ENCODE measurements at places on chromosomes 7 and 10.

DNA sequence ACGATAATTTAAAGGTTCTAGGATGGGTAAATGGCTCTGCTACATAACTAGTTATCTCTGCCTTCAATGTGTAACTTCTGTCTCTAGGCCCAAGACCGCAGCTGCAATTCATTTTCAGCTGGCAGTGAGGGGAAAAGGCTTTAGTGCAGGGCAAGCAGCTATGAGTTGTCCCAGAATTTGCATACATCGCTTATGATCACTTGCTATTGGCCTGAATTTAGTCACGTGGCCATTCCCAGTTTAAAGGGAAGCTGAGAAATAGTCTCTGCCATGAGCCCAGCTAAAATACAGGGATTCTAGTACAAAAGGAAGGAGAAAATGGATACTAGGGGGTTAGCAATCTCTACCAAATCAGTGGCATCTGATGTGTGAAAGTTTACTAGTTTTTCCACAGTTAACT, 145.8 kb upstream of the IMMP2L start:
- DNase-seq = no peak

- no peak for DNase-seq
Measured at GRCh38 chr10:116427671-116428070, at the start of gene PNLIPRP3. TSS of gene PNLIPRP3 (plus strand) at chr10:116427847. CDS start at chr10:116428013, 166 bp downstream.

GRCh38 chr7:92815412-92815811, 21.0 kb downstream of the CDK6 start:
- DNase-seq = no peak

DNA sequence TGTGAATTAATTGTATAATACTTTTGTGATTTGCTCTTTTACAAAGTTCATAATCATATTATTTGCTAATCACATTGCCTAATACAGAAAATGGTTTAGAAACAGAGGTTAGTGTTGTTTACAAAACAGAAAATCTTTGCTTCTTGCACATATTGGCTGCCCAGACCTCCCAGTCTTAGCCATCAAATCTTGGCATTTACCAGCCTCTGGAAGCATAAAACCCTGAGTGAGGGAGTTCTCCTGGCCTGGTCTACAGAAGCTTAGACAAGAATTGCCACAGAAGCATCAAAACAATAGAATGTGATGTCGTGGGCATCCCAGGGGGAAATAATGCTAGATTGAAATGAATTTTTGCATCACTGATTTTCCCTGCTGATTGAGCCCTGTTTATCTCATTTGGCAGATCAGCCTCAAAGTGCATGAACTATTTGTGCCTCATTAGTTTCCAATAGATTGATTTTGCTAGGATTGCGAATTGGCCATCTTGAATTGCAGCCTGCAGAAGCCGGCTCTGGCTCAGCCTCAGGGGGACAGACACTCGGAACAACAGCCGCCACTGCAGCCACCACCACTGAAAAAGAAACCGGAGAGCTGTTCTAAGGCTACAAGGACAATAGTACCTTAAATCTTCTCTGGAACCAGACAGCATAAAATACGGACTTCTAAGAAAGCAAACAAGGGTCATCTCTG, 11.1 kb upstream of the SORBS1 start:
- no peak for DNase-seq

GRCh38 chr7:69199041-69199440, 399.2 kb upstream of the AUTS2 start:
- DNase-seq = no peak

GRCh38 chr7:131600085-131600881, 43.9 kb upstream of the PODXL start:
- DNase-seq = no peak

DNA sequence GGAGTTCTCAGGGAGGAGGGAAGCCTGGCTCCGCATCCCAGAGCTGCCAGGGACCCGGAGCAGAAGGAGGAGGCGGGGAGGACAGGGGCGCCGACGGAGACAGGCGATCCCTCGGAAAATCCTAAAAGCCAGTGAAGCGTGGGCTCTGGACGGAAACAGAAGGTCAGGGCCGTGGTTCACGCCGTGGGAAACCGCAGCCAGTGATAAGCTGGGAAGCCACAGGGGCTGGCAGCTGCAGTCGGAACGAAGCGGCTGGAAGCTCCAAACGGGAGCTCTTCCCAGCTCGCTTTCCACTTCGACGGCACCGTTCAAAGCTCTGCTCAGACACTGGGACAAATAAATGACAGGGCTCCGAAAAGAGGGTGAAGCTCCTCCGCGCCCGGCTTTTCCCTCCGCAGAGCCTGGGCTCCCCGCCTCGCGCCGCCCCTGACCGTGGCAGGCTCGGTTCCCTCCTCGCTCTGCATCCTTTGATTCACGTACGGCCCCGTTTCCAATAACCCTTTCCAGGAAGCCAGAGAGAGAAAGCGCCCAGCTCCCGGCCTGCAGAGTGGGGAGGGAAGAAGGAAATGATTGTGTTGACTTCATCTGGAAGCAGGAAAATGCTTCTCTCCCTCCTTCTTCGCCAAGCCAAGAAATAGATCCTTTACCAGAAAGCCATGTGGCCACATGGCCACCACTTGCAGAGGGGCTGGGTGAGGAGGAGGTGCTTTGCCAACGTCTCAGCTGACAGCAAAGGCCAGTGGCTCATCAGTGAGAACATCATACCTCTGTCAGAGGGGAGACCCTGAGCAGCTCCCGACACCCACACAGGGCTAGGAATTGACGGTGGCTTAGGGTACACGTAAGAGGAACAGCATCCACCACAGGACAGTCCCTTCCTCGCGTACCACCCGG, 57.4 kb downstream of the ADRB1 start:
- no peak for DNase-seq

DNA sequence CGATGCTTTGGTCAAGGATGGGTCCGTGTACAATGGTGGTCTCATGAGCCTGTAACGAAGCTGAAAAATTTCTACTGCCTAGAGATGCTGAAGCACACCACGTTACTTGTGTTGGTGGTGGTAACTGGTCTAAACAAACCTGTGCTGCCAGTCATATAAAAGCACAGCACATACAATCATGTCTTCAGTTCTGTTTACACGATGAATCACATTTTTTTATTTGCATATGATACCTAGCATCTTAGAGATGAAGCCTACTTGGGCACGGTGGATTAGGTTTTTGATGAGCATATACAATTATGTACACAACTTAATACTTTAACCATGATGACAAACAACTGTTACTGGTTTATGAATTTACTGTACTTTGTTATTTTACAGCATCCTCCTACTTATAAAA, 201.0 kb downstream of the ZMYND11 start:
- DNase-seq = no peak

GRCh38 chr7:48899932-48900331, 24.4 kb upstream of the CDC14C start:
- DNase-seq = no peak

DNA sequence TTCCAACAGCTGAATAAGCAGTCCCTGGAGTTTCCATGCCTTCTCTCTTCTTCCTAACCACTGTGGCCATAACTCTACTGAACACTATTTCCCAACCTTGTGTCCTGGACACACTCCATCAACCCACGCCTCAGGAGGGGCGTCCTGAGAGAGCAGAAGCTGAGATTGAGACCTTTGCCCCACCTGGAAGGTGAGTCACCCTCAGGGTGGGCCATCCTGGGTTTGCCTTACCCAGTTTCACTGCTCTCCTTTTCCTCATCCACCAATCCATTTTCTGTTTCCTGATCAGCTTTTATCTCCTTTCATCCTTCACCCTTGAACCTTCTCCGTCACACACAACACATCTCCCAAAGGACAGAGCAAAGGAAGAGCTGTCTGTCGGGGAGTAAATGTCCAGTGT, 91.4 kb downstream of the TMEM130 start:
- no peak for DNase-seq

- DNase-seq = no peak
Measured at GRCh38 chr10:43420369-43421200, 11.6 kb upstream of the HNRNPF start.

DNA sequence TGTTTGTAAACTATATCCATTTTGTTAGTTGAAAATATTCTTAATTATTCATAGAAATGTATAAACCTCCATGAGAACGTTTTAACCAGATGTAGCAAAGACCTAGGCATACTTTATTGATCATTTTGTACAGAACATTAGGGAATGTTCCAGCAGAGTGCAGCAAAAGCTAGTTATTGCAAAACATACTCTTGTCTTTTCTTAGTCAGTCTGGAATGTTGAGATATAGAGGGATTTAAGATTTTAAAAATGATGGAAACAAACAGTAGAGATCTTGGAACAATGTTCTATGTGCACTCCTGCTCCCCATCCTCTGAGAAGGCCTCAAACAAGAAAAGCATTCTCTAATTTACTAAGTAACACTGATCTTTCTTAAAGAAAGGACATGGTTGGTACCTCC, 292.1 kb downstream of the BBS9 start:
- DNase-seq = no peak

- no peak for DNase-seq
Measured at GRCh38 chr10:26881600-26882331, 21.0 kb upstream of the ABI1 start.

DNA sequence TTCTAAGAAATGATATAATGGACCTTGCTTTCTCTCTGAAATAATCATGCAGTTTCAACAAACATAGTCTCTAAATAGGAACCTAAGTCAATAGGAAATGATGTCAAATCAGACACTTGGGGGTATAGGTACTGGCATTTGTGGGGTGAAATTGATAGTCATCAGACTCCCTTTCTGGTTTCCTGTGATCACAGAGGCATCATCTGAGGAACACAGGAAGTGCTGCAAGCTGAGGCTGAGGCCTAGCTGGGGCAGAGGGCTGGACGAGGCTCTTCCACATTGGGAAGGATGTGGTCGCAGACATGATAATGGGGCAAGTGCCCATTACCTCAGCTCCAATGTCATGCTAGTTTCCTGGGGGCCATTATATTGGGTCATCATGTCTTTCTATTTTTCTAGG, 33.5 kb upstream of the TARP start:
- no peak for DNase-seq

Measured in NCI-H524 treated with DMSO at 0.1 percent for 48 hours (cell line).